ENCODE measurements at places on chromosomes 5 and 9.

DNA sequence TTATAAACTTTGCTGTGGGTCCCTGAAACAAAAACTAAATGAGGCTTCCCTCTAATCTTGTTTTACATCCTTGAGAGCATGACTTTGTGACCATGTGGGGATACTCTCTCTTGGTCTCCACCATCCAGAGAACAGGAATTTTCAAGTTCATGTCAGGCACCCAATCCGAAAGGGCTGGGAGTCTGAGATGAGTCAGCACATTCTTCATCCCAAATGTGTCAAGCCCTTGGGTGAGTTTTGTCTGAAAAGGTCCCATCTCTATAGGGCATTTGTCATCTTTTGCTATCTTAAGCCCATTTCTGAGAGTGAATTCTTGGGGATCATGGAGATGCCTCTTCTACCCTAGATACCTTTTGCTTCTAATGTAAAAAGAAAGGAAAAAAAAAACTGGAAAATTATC is 26.9 kb upstream of the RAPGEF6 start:
- DNase-seq, result no peak

DNA sequence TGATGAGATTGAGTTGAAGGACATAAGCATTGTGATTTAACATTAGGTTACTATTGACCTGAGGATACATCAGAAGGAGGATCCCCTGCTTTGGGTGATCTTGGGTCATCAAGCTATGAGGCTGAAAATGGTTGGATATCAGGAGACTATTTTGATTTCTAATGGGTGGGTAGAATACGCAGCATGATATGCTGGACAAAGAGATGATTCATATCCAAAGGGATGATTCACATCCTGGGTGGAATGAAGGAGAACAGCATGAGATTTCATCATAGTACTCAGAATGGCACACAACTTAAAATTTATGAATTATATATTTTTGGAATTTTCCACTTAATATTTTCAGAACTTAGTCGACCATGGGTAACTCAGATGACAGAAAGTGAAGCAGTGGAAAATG is 1759.5 kb upstream of the C9orf72 start:
- no peak for DNase-seq

- no peak for DNase-seq
Measured at GRCh38 chr5:162227075-162227474, 159.5 kb downstream of the GABRG2 start.

- DNase-seq, result no peak
Measured at GRCh38 chr5:54873691-54874090, 111.7 kb downstream of the ESM1 start.

GRCh38 chr5:123811831-123812230 is 299.9 kb downstream of the CSNK1G3 start:
- DNase-seq, result no peak

DNA sequence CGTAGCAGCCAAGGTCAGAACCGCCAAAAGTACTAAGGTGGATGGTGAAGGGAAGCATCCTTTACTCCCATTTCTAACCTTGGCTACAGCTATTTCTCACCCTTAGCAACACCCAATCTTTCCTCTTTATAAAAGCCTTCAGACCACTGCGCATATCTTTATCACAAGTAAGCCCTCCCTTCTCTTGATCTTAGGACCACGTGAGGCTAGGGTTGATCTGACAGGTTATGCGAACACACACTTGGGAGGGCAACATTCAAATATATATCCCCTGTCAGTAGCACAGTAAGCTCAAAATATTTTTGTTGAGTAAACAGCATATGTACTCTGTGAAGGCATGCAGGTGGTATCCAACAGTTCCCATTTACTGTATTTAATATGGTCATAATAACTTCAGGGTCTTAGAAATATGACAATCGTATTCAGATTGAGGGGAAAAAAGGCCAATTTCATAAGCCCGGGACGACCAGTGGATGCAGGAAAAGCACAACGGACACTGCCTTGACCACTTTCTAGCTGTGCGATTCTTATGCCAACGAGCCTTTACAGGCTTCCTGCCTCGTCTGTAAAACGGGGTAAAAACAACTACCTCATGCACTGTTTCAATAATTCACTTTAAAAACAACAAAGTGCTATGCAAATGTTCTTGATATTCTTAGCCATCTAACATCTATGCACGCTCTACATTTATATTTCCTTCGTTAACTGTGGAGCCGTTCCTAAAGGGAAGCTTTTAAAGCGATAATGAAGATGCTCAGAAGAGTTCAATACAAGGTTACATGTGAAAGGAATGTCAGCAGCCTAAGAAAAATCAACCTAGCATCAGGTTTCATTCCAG is 1.3 kb downstream of the ARSB start:
- no peak for DNase-seq

GRCh38 chr9:26940779-26941178 is 6.3 kb downstream of the PLAA start:
- DNase-seq, result no peak

- DNase-seq, result no peak
Measured at GRCh38 chr5:64513492-64513891, 7.7 kb downstream of the RGS7BP start.

DNA sequence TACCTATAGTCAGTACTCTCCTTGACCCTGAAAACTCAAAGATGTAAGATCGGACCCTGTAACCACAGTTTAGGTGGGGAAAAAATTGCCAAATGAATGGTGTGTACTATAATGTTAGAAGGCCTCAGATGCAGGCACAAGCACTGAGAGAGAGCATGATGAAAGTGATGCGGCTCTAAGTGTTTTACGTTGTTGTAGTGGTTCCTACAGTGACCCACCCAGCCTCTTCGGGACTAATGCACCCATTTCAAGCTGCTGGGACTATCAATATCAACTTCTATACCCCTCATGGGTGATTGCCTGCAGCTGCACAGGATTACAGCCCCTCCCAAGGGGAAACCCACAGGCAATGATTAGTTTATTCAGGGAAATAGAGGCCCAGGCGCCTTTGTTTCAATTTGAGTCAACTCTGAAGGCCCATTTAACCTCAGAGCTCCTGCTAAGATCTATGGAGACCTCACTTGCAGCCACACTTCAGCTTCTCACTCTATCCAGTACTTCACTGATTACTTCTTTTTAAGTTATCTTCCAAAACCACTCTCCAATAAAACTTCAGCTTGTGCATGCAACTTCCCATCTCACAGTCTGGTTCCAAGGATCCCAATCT is 340.7 kb downstream of the NR2F1-AS1 start:
- no peak for DNase-seq

DNA sequence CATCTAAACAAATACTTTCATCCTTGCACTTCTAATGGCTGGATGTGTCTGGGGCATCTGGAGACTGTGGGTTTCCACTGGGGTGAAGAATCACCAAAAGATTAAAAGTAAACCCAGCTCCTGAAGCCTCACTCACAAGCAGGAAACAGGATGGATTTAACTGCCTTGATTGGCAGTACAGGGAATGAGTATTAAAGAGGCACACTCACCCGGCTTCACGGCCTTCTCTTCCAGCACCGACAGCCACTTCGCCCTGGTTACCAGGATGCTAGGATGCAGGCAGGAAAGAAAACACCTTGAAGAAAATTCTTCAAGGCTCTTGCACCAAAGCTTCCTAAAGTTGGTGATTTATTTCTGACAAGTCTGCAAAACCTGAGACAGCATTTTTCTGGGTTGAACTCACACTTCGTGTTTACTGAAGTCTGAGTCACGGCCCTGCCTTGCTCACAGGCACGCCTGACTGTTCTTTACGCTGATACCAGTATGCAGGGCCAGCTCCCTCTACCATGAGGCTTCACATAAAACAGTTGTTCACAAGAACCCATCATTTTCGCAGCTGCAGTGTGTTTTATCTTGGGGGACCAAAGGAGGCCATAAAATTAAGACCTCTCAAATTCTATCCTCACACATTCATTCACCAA is 56.5 kb upstream of the ZNF354A start:
- DNase-seq, result no peak

GRCh38 chr9:69324549-69325401 is at the start of gene ENTREP1:
Gene ENTREP1 (plus strand): TSS chr9:69325215. CDS start chr9:69325310, 95 bp downstream.
- DNase-seq, result no peak

GRCh38 chr5:92969781-92970237 is 611.2 kb downstream of the NR2F1-AS1 start:
- no peak for DNase-seq

DNA sequence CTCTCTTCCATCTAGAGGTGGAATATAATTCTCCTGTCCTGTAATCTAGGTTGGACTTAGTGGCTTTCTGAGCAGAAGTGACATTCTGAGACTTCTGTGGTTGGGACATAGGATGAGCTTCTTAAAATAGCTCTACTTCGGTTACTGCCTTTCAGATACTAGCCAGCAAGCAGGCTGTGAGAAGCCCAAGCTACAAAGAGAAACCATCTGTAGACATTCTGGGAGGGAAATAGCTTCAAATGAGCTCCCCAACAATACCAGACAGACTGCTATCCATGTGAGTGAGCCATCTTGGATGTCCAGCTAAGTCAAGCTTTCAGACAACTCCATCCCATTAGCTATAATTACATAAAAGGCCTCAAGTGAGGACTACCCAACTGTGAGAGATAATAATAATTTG is 568.9 kb downstream of the DMRTA1 start:
- no peak for DNase-seq

- DNase-seq, result no peak
Measured at GRCh38 chr5:108830705-108831276, 83.1 kb downstream of the FER start.

DNA sequence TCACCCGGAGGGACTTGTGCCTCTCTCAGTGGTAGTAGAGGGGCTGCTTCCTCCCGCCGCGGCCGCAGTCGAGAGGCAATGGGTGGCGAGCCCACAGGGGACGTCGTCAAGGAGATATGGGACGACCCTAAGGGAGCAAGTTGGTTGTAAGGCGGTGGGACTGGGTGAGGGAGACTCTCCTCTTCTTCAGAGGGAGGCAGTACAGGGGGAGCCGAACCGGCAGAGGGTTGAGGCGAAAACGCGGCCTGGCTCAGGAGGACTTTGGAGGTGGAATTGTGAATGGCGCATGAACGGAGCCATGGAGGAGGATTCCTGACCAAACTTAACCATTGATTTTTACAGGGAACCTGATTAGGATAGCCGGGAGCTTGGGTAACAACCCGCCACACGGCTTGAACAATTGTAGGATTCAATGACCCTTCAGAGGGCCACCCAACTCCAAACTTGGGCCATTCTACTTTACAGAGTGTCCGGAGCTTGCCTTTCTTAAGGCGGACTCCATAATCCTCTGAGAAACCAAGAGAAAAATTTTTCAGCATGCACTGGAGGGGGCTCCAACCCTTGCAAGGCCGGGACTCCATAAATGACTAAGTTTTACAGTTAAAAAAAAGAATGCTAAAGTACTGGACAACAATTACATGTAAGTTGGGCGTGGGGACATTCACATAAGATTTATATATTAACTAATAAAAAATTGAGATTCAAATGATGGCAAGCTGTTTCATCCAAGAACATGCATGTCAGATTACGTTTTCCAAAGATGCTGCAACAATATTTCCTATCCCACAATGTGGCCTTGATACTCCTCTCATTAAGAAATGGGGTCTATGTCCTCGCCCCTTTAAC is 19.4 kb upstream of the RHOBTB3 start:
- DNase-seq, result no peak

- DNase-seq, result no peak
Measured at GRCh38 chr5:40672425-40672824, 7.3 kb upstream of the PTGER4 start.

DNA sequence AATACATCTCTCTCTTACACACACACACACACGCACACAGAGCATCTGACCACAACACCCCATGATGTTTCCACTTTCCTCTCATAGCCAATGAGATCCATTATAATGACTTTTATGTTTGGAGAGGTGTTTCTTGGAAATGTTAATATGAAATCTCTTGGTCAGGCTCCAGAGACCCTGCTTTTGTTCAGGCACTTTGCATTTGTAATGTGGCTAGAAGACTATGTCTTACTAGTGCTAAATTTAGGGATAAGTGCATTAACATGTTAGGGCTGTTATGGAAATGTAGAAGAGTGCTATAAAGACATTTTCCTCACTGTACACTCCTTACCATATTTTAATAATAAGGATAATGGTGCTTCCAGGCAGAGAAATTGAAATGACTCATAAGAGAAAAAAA is 3.8 kb downstream of the CDH9 start:
- DNase-seq, result no peak

Data from activated naive CD4-positive, alpha-beta T cell treated with Interleukin-2 at 50 U/mL for 16 hours (primary cell).